ENCODE measurements at places on chromosomes 6 and 20.
A peak's percentile ranks its signal among the peaks of the same experiment; 100 is the strongest.

GRCh38 chr6:144630857-144631256, 345.7 kb downstream of the UTRN start:
- DNase-seq, result no peak

- no peak for DNase-seq
Measured at GRCh38 chr6:138580801-138581200, 81.5 kb upstream of the NHSL1 start.

- DNase-seq, result no peak
Measured at GRCh38 chr6:72624557-72625160, 2.8 kb downstream of the KCNQ5 start.

DNA sequence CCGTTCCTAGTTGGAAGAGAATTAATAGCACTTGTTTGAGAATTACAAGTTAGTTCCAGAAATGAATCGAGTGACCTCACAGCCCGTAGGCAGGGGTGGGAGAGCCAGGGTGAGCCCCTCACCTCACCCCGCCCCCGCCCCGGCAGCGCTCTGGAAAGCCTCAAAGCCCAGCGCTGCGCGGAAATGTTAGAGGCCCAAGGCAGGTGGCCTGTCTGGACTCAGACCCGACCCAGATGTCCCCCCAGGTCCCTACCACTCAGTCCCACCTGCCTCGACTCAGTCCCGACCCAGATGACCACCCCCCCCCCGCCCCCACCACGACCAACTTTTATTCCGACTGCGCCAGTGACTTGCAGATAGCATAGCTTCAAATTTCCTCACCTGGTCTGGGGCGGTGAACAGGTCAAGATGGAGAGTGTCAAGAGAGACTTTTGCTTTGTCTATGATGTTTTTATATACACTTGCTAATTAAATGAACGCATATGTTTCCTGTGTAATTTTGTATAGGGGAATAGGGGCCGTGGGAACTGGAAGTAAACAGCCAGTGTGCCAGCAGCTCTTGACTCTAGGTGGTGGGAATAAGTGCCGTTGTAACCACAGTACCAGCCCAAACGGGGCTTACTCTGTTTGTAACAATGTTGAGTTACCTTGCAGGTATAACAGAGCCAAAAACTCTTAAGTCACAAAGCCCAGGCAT, 1.2 kb upstream of the PXDC1 start:
- DNase-seq, result peak; percentile 44

- DNase-seq, result no peak
Measured at GRCh38 chr6:37303891-37304503, 46.1 kb upstream of the TMEM217 start.

GRCh38 chr20:50181344-50181743, 9.3 kb upstream of the CEBPB start:
- no peak for DNase-seq

- DNase-seq, result no peak
Measured at GRCh38 chr6:50829898-50830444, 11.3 kb downstream of the TFAP2B start.

GRCh38 chr6:130995783-130996447, 67.1 kb downstream of the EPB41L2 start:
- no peak for DNase-seq

DNA sequence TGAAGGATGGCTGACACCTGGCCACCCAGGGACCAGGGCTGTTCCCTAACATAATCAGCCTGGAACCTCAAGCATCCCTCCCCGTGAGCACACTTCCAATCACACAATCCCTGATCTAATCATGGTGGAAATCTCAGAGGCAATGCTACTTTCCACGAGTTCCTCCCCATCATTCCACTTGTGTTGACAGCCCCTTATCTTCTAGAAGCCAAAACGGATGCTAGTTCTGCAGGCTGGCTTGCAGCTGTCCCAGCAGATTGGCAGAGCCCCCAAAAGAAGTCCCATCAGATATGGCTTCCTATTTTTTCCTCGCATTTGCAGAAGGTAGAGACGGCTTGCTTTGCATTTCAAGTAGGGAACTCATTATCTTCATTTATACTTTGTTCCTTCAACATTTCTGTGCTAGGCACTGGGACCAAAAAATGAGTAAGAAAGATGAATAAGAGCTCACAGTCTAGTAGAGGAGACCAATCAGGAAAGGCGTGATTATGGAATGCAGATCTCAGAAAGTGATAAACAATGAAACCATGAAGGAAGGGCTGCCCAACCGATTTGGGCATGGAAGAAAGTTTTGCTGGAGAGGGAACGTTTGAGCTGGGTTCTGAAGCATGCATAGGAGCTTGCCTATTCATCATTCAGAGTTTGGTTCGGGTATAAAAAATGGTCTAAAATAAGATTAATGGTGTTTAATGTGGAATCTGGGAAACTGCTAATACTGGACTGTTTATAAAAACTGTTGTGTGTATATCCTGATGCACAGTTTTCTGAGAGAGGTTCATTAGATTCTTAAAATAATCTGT, 44.6 kb upstream of the TBC1D7 start:
- no peak for DNase-seq

DNA sequence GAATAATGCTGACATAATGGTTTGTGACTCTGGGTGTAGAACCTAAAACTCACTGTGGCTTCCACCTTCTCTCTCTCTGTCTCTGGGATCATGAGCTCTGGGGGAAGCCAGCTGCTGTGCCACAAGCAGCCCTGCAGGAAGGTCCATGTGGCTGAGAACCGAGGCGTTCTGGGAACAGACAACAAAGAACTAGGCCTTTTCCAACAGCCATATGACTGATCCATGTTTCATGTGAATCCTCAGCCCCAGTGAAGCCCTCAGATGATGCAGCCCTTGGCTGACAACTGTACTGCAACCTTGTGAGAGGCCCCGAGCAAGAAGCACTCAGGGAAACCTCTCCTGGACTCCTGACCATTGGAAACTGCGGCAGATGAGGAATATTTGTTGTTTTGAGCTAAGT, 56.6 kb downstream of the HLA-G start:
- DNase-seq, result no peak

- DNase-seq, result no peak
Measured at GRCh38 chr6:162151021-162151665, 576.4 kb downstream of the PRKN start.

- peak; percentile 59 for DNase-seq
Measured at GRCh38 chr6:83597051-83597450, 84.7 kb downstream of the PRSS35 start.

GRCh38 chr6:90497411-90497810, 89.5 kb downstream of the MAP3K7 start:
- DNase-seq, result no peak

- no peak for DNase-seq
Measured at GRCh38 chr20:48047447-48047846, 262.2 kb upstream of the SULF2 start.

GRCh38 chr6:31357886-31358285, 907 bp upstream of the HLA-B start:
- no peak for DNase-seq

- DNase-seq, result peak; percentile 52
Measured at GRCh38 chr6:34070315-34071135, 75.4 kb downstream of the GRM4 start.

GRCh38 chr20:59743767-59744485, 139.6 kb downstream of the PHACTR3 start:
- DNase-seq, result no peak

- no peak for DNase-seq
Measured at GRCh38 chr20:48242623-48243022, 457.3 kb upstream of the SULF2 start.

- no peak for DNase-seq
Measured at GRCh38 chr6:4801491-4802110, 25.4 kb downstream of the CDYL start.

DNA sequence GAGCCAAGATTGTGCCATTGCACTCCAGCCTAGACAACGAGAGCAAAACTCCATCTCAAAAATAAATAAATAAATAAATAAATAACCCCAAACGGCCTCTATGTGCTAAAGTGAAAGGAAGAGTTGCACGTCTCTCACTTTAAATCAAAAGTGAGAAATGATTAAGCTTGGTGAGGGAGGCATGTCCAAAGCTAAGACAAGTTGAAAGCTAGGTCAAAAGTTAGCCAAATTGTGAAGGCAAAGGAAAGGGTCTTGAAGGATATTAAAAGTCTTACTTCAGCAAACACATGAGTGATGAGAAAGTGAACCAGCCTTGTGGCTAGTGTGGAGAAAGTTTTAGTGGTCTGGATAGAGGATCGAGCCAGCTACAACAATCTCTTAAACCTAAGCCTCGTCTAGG, 14.3 kb downstream of the ZBP1 start:
- no peak for DNase-seq

- DNase-seq, result no peak
Measured at GRCh38 chr6:92376691-92377090, 1042.7 kb downstream of the EPHA7 start.

GRCh38 chr20:2795451-2795850, 5.0 kb downstream of the CPXM1 start:
- no peak for DNase-seq

DNA sequence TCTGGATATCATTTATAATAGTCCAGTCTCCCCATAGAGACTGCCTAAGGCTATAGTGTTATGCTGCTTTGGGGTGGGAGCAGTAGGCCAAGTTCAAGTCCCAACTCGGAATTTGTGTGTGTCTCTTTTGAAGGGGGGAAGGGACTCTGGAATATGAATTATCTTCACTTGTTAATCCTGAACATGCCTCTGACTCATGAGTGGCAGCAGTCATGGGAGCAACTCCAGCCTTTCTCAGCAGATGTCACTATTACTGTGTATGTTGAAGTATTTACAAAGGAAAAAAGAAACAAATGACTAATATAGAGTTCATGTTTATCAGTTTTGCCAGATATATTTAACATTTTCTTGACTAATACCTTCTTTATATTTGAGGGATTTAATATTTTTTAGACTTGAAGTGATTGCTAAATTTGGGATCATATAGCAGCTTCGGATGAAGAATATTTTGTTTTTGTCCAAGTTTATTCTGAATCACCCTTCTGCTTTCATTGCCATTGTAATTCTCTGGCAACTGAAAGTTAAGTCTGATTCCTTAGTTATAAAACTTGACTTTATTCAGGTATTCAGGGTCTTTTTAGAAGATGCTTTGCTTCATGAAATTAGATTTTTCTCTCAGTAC, 23.4 kb downstream of the FAM217A start:
- DNase-seq, result no peak

- peak; percentile 18 for DNase-seq
Measured at GRCh38 chr6:159933077-159933476, 35.8 kb upstream of the IGF2R start.

DNA sequence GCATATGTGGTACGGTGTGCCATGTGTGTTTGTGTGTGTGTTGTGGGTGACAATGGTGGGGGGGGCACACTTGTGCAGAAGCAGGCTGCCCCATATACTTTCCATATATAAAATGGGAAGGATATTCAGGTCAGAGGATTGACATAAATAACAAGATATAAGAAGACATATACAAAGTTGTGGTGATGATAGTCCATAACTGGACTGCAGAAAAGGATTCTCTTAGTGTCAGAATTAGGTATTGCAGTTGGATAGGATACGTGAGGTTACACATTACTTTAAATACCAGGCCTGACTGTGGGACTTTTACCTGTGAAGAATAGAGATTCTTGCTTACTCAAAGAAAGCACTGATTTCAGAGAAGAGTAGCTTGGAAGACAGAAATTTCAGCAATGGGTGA, 1260.3 kb downstream of the EPHA7 start:
- no peak for DNase-seq

- DNase-seq, result no peak
Measured at GRCh38 chr6:108507316-108507715, 53.4 kb upstream of the FOXO3 start.

DNA sequence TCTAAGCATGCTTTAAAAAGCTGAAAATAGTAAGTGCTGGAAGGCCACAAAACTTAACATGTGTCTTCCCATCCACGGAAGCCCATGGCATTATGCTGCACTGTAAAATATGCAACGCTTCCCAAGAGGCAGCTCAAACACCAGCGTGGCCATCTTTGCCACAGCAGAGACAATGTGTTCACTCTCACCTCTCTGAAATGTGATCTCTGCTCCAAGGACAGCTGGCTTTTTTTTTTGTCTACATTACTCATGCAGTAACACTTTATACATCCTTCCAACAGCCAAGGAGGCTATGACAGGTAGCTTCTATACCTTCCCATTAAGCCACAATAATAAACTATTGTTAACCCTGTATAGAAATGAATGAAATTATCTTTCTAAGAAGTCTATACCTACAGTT, 49.2 kb downstream of the BLOC1S5 start:
- DNase-seq, result no peak

DNA sequence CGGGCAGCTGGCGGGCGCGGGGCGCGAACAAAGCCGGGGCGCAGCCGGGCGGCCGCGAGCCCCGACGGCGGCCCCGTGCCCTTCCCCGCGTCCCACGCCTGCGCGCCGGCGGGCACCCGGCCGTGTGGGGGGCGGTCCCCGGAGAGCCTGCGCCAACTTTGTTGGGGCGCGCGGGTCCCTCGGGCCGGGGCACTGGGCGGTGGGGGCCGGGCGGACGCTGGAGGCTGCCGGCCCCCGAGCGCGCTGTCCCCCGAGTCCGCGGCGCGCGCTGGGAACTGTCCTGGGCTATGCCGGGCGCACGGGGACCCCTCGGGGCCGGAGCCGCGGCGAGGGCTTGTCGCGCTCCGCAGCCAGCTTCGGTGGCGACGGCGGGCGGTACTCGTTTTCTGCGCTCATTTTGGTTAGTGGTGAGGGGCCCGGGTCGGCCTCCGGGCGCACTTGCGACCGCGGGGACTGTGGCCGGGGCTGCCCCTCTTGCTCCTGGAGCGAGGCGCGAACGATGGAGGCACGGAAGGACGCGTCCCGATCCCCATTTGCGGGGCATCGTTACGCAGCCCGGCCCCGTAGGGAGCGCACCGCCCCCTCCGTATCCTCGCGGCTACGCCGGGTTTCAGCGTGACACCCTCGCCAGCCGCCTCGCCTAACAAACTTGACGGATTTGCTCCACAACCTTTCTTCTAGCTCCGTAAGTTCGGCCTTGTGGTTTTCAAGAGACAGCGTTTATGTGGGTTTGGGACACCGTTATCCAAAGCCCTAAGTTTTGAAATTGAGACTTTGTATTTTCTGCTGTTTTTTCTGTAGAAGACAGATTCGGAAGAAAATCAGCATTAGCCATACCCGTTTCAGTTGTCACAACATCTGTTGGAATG, 622 bp downstream of the SS18L1 start:
- DNase-seq, result peak; percentile 66

- peak; percentile 58 for DNase-seq
Measured at GRCh38 chr6:111734068-111735061, 128.7 kb upstream of the TRAF3IP2 start.

GRCh38 chr6:155377061-155377460, 62.8 kb upstream of the TFB1M start:
- no peak for DNase-seq

All from left lung (tissue), 14 donors.